ENCODE measurements at places on chromosomes 3 and 15.

- no peak for DNase-seq
Observed at GRCh38 chr3:194995334-194995733, 275.6 kb downstream of the XXYLT1 start.

DNA sequence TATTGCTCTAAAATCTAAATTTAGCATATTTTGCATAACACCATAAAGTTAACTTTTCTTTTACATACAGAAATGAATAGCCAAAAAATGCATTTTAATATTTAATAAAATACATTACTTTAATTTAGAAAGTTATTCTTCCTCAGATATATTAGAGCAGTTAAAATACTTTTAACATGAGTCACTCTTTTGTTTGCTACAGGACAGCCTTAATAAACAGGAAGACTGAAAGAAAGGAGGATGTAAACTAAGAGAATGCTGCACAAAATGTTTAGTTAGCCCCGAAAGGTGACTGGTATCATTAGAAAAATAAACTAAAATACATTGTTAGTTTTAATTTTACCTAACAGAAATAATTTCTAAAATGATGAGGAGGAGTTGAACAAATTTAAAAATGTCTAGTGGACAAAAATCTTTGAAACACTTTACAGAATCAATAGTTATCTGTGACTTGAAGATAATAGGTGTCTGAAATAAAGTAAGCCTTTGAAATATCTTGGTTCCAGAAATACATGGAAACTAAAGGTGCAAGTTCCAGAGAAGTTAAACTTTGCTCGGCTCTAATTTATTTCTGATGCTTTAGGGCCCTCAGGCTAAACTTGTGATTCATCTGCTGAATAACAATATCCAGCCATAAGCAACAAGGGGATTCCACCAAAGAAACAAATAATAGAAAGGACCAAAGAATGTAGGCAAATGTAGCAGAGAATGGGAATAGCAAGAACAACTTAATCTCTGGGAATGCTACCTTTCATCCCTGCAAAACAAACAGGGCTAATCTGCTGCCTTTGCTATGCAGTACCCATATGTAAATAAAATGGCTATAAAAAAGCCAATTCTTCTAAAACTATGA, 138.3 kb upstream of the UBP1 start:
- DNase-seq, result no peak

- no peak for DNase-seq
Observed at GRCh38 chr3:185089343-185089742, 63.5 kb downstream of the C3orf70 start.

DNA sequence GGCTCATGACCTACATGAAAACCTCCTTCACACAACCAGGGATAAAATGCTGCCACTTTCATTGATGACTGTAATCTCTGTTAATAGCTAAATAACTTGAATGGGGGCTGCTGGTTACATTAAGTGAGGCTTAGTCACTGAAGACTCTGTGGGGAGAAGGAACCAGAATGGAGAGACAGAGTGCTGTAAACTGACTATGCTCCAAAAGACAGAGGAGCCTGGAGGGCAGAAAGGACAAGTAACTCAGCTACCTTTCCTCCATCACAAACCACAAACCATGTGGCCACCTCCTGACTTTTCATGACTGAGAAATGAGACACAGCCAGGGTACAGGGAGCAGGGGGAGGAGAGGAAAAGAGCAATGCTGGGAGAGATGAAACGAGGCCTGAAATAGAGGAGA, 97.1 kb upstream of the TRIM42 start:
- no peak for DNase-seq

DNA sequence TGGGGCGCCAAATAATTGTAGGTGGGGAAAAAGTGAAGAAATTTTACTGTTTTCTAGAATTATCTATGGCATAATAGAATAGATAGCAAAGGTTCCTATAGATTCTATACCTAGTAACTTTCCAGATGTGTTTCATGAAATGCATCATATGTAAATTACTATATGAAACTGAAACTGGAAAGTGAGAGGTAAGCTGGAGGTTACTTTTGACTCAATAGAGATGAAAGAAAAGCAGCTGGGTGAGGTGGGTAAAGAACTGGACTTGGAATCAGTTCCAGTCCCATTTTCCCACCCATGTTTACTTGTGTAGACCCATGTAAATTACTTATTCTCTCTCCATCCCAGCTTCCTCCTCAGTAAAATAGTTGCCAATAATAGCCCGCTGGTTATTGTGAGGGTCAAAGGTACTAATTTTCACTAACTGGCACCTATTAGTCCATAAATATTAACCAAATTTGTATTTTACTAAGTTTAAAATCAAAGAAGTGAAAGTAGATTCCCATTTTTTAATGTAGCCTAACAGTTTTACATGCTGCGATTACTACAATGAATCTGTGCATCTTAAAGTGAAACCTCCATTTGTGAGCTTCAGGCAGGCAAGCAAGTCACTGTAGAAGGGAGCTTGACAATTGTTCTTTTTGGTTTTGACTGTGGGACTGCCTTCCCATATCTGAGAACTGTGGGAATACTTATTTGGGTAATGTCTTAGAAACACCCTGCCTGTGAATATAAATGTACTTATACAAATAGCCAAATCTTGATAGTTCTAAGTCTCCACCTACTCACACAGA, 312.1 kb downstream of the SLC9A9 start:
- no peak for DNase-seq

DNA sequence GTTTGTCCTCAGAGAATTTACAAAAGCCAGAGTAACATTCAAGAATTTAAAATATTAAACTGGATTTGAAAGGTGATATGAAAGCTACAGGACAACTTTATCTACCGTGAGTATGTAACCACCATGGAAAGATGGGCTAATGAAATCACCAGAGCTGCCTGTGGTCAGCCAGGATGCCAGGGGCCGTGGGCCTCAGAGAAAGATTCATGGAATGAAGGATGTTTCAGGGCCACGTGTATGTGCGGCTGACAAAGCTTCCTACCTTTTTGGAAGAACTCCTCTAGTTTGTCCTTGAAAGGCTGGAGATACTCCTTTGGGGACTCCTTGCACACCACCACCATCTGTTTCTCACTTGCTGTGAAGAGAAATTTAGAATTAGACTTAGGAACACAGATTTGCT, 138.9 kb downstream of the GREM1 start:
- DNase-seq, result no peak

DNA sequence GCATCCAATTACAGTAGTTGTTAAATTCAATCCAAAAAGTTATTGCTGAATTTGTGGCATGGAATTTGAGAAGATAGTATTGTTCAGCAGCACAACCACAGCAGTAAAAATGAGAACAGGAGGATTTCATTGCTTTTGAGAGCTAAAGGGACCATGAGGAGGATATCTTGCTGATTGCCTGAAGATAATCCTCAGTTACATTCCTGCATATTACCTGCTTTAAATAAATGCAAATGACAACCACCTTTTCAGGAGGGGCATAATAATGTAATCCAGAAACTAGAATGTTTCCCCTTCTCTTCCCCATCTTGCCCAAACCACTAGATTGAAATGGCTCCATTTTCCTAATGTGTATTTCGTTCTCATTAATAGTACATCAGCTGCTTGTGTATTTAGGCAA, 35.2 kb upstream of the SLC2A2 start:
- no peak for DNase-seq

GRCh38 chr3:5229414-5229813, 41.9 kb downstream of the EDEM1 start:
- DNase-seq, result no peak

GRCh38 chr3:117399311-117400078, 689.9 kb downstream of the TUSC7 start:
- DNase-seq, result no peak
